Retina (tissue), 1 donor: ENCODE measurements at places on chromosomes 6 and 20.
A peak's percentile ranks its signal among the peaks of the same experiment; 100 is the strongest.

GRCh38 chr6:37032239-37032638, 26.8 kb downstream of the FGD2 start:
- DNase-seq, result no peak

DNA sequence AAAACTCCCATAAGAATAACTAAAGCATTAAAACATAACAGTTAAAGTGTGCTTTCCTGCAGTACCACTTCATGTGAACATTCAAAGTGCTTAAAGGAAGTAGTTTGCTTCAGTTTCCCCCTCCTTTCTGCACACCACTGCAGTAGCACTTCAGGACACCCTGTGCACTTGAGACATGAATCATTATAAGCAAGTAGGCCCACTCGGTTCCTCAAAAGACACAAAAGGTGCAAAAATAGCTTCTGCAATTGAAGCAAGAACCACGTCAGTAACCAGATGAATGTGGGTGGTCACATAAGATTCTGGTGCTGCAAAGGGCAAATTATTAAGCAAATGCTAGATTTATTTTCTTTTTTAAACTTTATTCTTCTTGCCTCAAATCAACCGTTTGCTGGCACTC, 160.6 kb downstream of the HIVEP2 start:
- no peak for DNase-seq

- no peak for DNase-seq
These were observed 66.5 kb downstream of the ADTRP start for GRCh38 chr6:11711984-11712711.

DNA sequence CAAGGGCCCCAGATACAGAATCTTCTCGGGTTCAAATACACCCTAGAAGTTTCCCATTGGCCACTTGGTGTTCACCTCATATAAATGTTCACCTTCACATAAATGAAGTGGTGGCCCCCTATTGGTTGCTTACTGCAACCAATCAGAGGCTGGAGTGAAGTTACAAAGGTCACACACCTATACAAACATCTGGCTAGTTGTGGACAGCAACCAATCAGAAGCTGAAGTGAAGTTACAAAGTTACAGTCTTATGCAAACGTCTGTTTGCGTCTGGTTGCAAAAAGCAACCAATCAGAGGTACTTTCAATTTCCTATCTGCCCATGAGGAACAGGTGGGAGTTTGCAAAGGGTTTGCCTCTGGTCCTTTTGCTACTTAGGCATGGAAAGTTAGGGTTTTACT, 206.5 kb upstream of the BMP2 start:
- DNase-seq, result no peak

DNA sequence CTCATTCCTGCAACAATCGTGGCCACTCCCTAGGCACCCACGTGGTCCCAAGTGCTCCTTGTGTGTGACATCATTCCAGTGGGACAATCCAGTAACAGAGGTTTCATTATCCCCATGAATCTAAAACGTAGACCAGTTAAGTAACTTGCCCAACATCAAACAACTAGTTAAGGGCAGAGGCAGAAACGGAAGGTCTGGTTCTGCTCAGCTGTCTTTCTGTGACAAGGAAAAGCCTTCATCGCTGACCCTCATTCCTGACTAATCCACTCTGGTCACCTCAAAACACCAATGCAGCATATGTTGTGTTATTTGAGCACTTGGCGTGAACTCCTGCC, 261.4 kb upstream of the JARID2 start:
- DNase-seq, result no peak

DNA sequence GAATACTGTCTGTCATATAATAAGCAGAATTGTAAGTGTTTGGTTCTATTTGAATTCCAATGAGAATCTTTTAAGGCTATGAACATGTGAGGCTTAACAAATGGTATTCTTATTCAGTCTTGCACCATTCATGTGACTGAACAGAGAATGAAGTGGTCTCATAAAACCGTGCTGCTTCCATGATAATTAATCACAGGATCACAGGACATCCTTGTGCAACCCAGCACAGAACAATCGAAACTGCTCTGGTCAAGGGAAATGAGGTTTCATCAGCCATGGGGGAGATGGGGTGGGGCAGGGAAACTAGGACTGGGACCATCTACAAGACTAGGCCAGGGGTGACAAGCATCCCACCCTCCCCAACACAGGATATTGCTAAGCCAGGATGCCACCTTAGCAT, 6.0 kb downstream of the PPIL6 start:
- no peak for DNase-seq

GRCh38 chr6:56802584-56802983, 152.3 kb upstream of the BEND6 start:
- DNase-seq, result no peak

- no peak for DNase-seq
These were observed 56.6 kb upstream of the POU3F2 start for GRCh38 chr6:98777762-98778161.

GRCh38 chr20:46965477-46965876, 70.8 kb downstream of the EYA2 start:
- no peak for DNase-seq

DNA sequence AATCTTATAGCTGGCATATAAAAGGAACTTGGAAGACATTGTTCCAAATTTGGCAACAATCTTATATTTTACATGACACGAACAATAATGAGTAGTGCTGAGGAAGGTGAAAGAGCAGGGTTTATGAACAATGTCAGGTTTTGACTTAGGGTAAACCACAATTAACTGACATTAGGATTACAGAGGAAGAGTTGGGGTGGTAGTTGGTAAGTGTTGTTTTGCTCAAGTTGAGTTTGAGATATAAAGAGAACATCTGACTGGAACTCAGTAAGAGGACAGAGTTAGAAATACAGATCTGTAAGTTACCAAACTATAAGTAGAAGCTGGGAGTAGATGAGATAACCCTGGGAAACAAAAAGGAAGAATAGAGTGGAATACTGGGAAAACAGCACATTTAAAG, 15.1 kb downstream of the RTN4IP1 start:
- no peak for DNase-seq

DNA sequence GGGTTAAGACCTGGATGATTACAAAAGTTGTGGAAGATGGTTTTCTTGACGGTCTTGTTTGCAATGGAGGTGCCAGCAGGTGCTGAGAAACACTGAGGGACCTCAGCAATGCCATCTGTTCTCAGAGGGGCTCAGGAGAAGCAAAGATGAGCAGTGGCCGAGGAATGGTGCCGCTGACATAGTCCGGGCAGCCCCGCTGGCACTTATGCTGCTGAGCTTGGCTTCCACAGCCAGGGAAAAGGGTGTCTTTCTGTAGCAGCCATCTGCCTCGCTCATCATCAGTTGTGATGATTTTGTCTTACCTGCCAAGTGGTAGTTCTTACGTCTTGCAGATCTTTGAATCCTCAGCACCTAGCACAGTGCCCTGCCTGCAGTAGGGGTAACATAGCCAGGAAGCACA, 55.7 kb downstream of the PPP1R14C start:
- DNase-seq, result no peak

GRCh38 chr6:36986704-36987047, 680 bp upstream of the MTCH1 start:
- DNase-seq, result no peak

- no peak for DNase-seq
These were observed 5.2 kb downstream of the BCAS4 start for GRCh38 chr20:50799890-50800550.

- no peak for DNase-seq
These were observed 1.6 kb downstream of the PRDM1 start for GRCh38 chr6:106087548-106088325.

- DNase-seq, result no peak
These were observed 128.5 kb downstream of the QRSL1 start for GRCh38 chr6:106757722-106758467.

GRCh38 chr20:23605867-23606651, at the start of gene CST9:
TSS of gene CST9 (minus strand) at chr20:23605917. CDS start at chr20:23605864, 53 bp downstream.
- no peak for DNase-seq

GRCh38 chr6:2194643-2195042, 50.8 kb downstream of the GMDS start:
- peak; percentile 52 for DNase-seq
